ENCODE measurements at places on chromosomes 16 and 17.

GRCh38 chr17:19010729-19011505, 6.4 kb upstream of the FAM83G start:
- no peak for DNase-seq

GRCh38 chr16:56469748-56470147, 18.4 kb downstream of the OGFOD1 start:
- DNase-seq: no peak

GRCh38 chr16:49350265-49351095, 23.1 kb upstream of the C16orf78 start:
- DNase-seq: peak; percentile 69

GRCh38 chr16:86516623-86517003, 6.3 kb downstream of the FOXF1 start:
- DNase-seq: no peak

DNA sequence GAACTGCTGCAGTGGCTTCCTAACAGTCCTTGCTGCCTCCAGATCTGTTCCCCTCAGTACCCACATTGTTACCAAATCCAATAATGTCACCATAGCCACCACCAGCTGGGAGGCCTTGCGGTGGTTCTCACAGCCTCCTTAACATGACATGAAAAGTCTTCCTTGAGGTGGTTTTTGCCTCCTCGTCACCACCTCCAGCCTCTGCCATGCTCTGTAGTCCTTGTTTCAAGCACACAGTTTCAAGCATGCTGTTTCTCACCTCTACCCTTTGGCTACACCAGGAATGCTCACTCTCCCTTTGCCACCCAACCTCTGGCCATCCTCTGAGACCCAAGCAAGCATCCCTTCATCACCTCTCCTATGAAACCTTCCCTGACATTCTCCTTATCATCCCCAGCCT, 47.2 kb downstream of the DNAH9 start:
- DNase-seq: no peak

GRCh38 chr17:11378506-11378905, 137.5 kb downstream of the SHISA6 start:
- no peak for DNase-seq

GRCh38 chr17:29145289-29146073, 34.7 kb downstream of the MYO18A start:
- DNase-seq: no peak

DNA sequence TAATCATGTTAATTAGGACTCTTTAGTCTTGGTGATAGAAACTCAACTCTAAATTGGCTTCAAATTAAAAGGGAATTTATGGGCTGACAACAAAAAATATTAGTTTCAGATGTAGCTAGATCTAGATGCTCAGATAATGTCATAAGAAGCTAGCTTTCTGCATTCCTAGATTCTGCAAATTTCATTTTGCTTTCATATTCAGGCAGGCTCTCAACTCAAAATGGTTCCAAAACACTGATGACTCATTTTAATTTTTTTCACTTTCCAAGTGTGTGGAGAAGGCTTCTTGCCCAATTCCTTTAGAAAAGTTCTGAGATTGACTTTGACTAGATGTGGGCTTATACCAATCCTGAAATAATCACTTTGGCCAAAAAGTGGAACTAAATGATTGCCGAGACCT, 236.7 kb upstream of the GOT2 start:
- no peak for DNase-seq

DNA sequence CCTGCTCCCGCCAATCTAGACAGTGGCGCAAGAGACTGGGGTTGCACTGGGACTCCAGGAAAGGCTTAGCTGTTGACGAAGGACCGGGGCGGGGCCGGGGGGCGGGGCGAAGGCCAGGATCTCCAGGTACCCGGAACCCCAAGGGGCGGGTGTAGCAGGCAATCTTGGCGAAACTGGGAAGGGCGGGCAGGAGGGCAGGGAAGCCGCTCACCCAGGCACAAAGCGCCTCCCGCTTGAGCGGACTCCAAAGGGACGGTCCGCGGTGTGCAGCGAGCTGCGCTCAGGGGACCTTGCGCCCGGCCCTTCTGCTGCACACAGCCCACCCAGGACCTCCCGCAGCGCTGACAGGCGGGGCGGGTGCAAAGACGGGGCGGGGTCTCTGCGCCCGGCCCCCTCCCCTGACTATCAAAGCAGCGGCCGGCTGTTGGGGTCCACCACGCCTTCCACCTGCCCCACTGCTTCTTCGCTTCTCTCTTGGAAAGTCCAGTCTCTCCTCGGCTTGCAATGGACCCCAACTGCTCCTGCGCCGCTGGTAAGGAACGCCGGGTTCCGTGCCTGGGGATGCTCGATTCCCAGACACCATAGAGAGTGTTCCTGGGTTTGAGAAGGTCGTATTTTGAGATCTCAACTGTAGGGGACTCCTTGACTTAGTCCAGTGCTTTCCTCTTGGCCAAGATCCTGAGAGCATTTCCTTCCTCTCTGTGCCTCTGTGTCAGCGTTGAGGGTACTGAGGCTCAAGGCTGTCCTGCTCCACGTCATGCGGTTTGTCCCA, at the start of gene MT1F:
TSS of gene MT1F (plus strand) at position 405 of the 772 bp plus-strand sequence. CDS start at position 505, 100 bp downstream.
- no peak for DNase-seq

- no peak for DNase-seq
Observed at GRCh38 chr16:67105881-67106280, 3.9 kb upstream of the PHAF1 start.

DNA sequence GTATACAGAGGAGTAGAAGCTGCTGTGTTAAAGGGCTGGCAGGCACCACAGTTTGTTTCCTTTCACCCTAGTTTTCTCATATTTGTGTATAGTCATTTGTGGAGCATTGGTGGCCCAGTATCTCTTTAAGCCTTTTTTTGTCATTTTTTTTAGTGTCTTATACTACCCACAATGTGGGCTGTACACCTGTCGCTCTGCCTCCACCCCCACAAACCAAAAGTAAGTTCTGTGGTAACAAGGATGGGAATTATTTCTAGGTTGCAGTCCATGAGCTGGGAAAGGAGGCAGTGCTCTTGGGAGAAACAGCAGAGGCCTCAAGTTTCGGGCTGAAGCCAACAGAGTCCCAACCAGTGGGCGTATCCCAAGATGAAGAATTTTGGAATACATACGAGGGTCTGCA, 6.2 kb downstream of the ZNF75A start:
- no peak for DNase-seq

DNA sequence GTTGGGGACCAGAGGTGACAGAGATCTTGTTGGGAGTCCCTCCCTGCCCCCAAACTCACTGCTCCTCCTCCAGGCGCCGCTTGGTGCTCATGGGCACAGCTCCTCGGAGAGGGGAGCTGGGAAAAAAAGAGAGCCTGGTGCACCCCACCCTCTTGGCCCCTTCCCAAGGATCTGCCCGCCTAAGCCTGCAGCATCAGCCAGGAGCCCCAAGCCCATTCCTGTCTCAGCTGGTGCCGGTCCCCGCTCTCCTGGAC, 400 bp downstream of the HCFC1R1 start:
- peak; percentile 78 for DNase-seq

DNA sequence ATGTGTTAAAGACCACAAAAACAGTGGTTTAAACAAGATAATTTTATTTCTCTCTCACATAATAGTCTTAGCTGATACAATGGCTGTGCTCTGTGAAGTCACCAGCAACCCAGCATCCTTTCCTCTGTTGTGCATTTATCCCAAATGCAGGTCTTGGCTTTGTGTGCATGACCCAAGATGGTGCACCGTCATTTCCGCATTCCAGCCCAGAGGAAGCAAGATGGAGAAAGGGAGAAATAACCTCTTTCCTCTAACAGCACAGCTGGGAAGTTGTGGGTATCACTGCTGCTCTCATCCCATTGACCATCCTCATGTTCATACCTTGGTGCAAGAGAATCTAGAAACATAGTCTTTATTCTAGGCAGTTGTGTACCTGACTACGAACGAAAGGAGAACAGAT, 21.8 kb downstream of the TMC5 start:
- DNase-seq: no peak

- DNase-seq: no peak
Observed at GRCh38 chr16:56451753-56452689, 667 bp downstream of the OGFOD1 start.

- DNase-seq: no peak
Observed at GRCh38 chr16:84726669-84727467, 27.1 kb downstream of the USP10 start.

- no peak for DNase-seq
Observed at GRCh38 chr16:1374418-1375297, 22.9 kb downstream of the GNPTG start.

DNA sequence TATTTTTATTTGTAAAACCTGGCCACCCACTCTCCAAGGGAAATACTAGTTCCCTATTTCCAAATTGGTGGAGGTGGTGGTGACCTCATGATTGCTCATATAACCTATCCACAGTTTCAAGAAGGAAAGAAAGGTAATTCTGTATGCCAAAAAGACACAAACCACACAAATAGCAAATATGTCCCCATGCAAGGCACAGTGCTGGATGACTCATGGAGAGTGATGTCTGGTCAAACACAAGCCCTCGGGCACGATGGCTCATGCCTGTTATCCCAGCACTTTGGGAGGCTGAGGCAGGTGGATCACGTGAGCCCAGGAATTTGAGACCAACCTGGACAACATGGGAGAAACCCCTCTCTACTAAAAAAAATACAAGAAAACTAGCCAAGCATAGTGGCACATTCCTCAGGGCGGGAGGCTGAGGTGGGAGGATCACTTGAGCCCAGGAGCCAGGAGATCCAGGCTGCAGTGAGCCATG, 64.2 kb downstream of the GNA13 start:
- no peak for DNase-seq

GRCh38 chr17:39576187-39576586, 31.5 kb downstream of the NEUROD2 start:
- DNase-seq: no peak

- DNase-seq: no peak
Observed at GRCh38 chr17:8382880-8383142, 182 bp downstream of the RPL26 start.

DNA sequence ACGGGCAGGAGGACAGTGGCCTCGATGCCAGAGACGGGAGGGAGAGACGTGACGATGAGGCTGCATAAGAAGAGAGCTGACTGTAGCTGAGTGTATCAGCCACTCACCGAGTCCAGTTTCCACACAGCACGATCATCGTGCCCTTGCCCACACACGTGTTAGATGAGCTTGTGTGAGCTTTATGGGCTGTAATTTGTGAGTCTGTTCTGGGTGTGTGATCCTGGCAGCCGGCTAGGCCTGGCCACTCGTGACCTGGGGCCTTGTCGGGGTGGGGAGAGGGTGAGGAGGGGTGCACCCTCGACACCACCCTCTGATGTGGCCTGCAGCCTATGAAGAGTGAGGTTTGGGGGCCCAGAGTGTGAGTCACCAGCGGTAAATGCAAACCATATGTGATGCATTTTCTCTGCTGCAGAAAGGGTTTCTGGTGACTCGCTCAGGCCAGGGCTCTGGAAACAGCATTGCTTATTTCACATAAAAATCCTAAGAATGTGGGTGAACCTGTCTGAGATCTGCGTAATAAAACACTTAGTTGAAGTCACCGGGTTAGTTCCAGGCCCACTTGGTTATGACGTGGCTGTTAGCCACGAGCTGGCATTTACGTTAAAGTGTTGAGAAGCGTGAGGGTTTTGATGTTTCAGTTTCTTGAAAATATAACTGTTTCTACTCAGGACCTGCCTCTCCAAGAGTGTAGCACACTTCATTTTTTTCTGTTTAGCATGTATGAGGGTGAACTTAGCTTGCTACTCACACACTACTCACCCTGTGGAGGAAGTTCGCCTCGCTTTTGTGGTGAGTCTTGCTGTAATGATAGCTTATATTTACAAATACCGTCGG, 4.2 kb downstream of the METRNL start:
- DNase-seq: no peak

DNA sequence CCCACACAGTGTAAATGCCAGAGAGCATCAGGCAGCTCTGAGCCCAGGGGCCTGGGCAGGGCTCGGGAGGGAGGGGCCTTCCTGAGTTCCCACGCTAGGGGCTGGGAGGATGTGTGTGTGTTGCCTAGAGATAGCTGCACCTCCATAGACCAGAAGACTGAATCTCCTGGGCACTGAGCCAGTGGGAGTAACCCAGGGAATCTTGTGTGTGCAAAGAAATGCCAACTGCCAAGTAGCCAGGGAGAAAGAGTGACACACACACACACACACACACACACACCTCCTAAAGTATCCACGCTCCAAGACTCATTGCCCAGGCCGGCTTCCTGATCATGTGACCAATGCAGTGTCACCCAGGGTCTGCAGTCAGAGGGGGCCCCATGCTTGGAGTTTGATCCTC, 166.2 kb upstream of the RPL38 start:
- DNase-seq: no peak

GRCh38 chr17:3986939-3987335, 22.7 kb upstream of the ATP2A3 start:
- peak; percentile 23 for DNase-seq

DNA sequence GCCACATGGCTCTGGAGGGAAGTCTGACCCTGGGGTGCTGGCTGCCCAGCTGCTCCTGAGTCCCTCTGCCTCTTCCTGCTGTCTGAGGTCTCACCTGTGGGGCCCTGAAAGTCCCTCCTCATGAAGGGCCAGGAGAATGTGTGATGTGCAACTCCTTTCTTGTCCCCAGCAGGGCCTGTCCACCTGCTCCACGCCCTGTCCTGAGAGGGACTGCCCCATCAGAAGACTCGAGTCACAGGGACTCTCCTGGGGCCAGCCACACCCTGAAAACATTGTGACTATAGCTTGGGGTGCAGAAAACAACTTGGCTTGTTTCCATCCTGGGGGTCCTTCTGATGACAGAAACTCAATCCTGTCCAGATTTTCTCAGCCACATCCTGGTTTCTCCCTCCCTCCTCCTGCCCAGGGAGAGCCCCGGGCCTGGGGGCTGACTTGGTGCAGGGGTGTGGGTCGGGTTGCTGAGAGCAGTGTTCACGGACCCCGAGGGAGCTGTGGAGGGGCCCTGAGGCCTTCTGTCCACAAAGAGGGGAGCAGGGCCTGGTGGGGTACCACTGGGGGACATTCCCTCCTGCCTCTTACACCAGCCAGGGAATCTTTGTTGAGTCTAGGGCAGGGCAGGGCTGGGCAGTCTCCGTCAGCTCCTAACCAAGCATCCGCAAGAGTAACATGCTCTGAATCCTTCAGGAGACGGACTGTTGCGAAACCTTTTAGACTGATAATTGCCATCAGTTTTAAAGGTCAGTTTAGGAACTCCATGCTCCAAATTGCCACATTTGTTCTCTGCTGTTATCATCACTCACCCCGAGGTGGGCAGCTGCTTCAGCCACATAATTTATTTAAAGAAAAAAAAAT, 45.9 kb downstream of the NT5M start:
- no peak for DNase-seq

DNA sequence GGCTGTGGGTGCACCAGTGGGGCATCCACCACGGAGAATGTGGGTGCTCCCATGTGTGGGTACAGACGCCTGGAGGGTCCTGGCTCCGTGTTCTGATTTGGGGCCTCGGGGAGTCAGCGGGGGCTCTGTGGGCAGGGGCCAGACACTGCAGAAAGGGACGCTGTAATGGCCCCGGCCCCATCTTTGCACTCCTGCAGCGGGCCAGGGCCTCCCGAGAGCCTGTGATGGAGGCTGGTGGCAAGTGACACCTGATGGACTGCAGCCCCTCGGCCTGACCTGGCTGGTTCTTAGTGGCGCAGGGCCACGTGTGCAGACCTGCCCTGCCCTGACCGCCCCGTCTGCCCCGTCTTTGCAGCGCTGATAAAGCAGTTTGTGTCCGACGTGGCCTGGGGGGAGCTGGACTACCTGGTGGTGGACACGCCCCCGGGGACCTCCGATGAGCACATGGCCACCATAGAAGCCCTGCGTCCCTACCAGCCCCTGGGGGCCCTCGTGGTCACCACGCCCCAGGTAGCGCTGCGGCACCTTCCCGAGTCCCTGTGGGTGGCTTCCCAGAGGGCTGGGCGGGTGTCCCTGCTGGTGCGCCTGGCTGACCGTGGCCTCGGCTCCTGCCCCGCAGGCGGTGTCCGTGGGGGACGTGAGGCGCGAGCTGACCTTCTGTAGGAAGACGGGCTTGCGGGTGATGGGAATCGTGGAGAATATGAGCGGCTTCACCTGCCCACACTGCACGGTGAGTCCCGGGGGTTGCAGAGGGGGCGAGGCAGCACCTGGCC, 4.7 kb downstream of the NUBP2 start:
- no peak for DNase-seq

Measured in left forelimb (tissue), 1 donor.